ENCODE measurements at places on chromosomes 2 and 18.
A peak's percentile ranks its signal among the peaks of the same experiment; 100 is the strongest.

DNA sequence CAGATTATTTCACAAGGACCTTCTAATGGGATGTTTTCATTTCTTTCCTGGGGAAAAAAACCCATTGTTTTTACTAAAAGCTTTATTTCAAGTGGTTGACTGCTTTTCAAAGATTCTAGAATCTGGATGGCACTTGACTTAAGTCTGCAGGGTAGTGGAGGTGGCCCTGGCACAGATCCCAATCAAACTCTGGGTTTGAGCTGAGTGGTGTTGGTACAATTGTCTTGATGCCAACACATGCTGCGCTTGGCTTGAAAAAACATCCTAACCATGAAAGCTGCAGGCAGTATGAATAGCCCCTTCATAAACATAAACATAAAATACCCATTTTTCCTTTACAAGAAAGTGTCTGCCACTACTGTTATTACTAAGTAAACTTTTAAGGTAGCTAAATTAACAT lies 3.6 kb downstream of the PAPOLG start:
- no peak for DNase-seq

DNA sequence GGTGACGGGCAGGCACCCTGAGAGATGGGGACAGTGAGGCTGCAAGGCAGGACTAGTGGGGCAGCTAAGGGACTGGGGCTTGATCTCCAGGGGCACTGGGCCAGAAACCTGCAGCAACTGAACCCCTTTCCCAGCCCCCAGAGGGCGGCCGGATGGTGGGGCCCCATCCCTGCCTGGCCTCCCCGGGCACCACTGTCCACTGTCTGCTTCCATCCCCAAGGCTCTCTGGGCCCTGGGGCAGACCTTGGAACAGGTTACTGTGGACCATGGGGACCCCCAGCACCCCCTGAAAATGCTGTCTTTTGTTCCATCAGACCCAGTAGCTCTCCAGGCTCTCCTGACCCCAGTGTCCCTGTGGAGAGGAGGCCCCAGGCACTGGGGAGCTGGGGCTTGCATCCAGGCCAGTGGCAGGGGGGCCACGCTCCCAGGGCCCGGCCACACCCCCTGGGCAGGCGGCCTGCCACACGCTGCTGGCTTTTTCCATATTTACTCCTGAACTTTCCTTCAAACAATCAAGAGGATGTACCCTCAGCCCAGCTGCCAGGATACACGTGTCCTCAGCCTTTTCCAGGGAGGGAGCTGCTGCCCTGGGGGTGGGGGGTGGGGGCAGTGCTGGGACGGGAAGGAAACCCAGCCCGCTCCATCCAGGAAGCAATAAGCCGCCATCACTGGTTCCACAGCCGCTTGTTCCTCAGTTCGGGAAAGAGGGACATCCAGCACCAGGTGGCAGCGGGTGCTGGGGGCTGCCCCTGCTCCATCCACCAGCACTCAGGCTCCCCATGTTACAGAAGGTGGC lies 102.3 kb upstream of the ODC1 start:
- DNase-seq, result no peak

GRCh38 chr18:35688757-35689156 lies 107.2 kb downstream of the GALNT1 start:
- DNase-seq, result no peak

DNA sequence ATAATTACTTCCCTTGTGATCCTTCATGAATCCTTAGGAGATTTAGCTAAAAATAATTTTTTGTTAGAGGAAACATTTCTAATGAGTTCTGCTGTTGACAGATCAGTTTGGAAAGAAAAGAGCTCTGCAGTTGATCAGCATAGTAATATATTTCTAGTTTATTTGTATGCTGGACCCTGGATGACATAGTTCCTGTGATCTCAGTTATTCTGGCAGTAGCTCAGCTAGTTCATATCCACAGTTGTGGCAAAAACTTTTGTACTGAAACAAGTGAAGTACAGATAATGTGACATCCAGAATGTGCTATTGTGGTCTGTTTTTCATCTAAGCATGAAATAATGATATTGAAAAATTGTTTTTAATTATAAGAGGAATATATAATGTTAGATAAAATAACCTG lies 33.7 kb downstream of the ABI2 start:
- no peak for DNase-seq

GRCh38 chr2:36277146-36277808 lies 78.3 kb upstream of the CRIM1 start:
- peak; percentile 59 for DNase-seq

DNA sequence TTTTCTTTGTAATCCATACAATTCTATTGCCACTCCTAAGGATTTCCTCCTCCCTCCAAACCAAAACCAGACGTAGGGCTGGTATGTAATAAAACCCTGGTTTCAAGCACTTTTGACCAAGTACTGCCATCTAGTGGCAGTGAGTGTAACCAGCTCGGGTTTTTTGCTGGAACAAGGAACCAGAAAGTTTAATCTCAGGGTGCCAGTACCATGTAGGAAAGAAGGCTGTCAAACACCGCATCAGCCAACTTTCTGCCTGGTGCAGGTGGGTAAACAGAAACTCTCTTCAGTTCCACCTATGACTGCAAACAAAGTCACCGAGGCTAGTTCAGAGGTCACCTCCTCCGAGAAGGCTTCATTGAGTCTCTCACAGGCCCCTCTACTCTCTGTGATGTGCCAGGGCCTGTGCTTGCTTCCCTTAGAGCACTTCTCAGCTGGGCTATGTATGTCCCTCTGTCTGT lies 10.2 kb upstream of the THNSL2 start:
- DNase-seq, result peak; percentile 69

DNA sequence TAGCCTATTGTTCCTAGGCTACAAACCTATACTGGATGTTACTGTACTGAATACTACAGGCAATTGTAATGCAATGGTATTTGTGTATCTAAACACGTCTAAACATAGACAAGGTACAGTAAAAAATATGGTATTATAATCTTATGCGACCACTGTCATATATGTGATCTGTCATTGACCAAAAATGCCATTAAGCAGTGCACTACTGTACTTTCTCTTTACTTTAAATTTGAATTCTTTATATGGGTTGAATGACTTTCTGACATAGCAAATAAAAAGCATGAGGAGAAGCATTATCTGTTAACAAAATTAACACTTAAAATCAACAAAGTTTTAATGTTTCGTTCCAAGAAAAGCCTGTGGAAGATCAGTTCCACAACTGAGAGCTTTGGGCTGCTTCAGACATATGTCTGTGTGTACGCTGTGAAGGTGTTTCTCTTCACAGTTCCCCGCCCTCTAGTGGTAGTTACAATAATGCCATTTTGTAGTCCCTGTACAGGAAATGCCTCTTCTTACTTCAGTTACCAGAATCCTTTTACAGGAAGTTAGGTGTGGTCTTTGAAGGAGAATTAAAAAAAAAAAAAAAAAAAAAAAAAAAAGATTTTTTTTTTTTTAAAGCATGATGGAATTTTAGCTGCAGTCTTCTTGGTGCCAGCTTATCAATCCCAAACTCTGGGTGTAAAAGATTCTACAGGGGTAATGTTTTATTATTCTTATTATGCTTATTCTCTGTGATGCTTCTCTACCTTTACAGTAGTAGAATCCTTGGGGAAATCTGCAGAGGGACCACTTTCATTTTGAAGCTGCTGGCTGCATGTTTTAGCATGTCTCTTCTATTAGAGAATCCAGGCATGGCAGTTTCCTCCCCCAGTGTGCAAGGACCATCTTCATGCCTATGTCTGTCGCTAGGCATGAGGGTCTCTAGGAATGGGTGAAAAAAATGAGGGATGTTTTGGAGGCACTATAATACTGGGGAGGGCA lies 54.5 kb downstream of the SCN2A start:
- peak; percentile 52 for DNase-seq
